ENCODE measurements at places on chromosomes 3 and 15.

- DNase-seq = no peak
Observed at GRCh38 chr15:89459271-89460038, 36.9 kb downstream of the RHCG start.

DNA sequence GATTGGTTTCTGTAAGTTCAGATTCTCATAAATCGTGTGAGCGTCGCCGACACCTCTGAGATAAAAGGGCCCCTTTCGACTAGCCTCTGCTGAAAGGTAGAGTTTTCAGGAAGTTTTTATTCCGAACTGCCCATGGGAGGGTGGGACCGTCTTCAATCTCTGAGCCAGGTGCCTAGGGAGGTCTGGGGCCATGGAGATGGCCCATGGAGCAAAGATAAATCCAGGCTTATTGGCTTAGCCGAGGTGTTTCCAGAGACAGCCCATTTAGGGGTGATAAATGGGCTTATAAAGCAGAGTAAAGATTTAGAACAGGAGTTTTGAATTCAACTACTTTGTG lies 442 bp downstream of the QTRT2 start:
- no peak for DNase-seq

GRCh38 chr3:10763817-10764258 lies 52.2 kb upstream of the SLC6A11 start:
- DNase-seq = no peak

DNA sequence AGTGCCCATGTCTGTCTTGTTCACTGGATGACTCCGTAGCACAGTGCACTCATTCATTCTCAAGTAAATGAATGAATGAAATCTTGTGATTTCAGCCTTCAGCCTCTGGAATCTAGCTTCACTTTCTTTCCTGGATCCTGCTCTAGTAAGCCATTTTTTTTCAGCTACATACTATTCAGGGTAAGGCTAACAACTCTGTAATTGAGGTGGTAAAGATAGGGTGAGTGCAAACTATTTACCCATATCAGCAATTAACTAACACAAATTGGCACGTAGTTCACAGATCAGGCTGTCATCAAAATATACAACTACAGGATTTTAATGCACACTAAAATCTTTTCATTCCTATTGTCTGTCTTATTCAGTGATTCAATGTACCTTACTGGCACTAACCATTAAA lies 195.1 kb upstream of the SLC2A2 start:
- DNase-seq = no peak

- no peak for DNase-seq
Observed at GRCh38 chr3:195820901-195821300, 9.2 kb upstream of the MUC4 start.

GRCh38 chr3:1609416-1609815 lies 489.2 kb upstream of the CNTN4 start:
- no peak for DNase-seq

DNA sequence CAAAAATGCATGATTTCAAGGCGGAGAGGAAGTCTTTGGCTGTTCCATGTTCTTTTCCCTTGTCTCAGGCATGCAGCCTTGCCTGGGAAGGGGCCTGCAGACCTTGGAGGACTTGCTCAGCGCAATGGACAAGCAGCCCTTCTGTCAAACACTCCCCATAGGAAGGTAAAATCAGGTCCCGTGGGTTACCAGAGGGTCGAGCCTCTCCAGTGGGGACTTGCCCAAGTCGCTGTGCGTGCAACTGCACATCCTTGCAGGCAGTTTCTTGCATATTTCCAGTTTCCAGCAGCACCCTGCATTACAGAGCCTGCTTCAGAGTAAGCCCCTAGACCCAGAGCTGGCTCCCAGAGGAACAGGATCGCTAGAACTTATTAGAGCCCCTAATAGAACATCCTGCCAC lies 75.5 kb upstream of the KLF13 start:
- no peak for DNase-seq

GRCh38 chr3:123525433-123525832 lies 59.4 kb downstream of the HACD2 start:
- no peak for DNase-seq
